Cardiac fibroblast (primary cell): ENCODE measurements at places on chromosomes 5 and 9.

DNA sequence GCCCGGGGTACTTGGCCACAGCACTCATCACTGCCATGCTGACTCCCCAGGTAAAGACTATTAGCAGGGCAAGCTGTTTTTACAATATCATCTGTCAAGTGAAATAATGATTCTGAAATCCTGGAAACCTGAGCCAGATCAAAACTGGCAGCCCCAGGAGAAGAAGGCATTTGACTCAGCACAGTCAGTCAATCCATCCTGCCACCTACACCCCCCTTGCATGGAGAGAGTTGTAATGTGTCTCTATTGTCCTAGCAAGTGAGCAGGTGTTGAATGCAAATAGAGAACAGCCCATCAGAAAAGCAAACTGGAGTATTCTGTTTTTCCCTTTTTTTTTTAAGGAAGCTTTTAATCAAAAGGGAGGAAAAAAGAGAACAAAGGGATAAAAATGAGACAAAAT lies 291.2 kb downstream of the BRINP1 start:
- DNase-seq, result no peak

GRCh38 chr5:132076202-132076830 lies 2.7 kb downstream of the CSF2 start:
- DNase-seq, result no peak

DNA sequence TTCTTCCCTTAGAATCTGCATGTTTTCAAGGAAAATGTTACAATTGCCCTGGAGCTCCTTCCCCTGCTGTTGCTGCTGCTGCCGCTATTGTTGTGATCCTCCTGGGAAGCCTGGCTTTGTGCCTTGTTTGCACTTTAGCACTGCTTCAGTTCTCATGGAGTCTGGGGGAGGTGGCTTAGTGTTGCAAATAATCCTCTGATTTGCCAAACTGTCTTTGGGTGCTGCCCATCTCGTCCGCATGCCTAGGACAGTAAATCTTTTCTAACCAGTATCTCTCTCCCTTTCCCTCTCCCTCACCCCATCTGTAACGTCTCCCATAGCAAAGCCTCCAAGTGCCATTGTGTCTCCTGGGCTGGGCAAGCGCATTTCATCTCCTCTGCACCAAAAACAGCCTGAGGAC lies 30.3 kb downstream of the FAM240B start:
- peak; percentile 49 for DNase-seq

DNA sequence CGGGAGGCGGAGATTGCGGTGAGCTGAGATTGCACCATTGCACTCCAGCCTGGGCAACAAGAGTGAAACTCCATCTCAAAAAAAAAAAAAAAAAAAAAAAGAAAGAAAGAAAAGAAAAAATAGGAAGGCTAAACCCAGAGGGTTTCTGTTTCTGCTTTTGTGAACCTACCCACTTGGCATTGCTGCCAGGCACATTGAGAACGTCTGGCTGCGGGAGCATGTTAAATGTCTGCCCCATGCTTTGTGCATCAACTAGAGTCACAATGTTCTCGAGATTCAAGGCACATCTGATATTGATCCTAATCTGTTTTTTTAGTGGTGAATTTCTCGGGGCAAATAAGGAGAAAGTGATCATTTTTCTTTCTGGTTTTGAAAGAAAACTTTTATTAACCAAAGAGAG lies 2.8 kb downstream of the SLC25A25 start:
- DNase-seq, result no peak

GRCh38 chr5:123790226-123790625 lies 278.2 kb downstream of the CSNK1G3 start:
- DNase-seq, result no peak

- no peak for DNase-seq
These were observed 77.6 kb downstream of the PRLR start for GRCh38 chr5:35152733-35153132.

- no peak for DNase-seq
These were observed 43.1 kb downstream of the SAXO1 start for GRCh38 chr9:18989865-18990264.
